ENCODE measurements at places on chromosomes 2 and 18.

DNA sequence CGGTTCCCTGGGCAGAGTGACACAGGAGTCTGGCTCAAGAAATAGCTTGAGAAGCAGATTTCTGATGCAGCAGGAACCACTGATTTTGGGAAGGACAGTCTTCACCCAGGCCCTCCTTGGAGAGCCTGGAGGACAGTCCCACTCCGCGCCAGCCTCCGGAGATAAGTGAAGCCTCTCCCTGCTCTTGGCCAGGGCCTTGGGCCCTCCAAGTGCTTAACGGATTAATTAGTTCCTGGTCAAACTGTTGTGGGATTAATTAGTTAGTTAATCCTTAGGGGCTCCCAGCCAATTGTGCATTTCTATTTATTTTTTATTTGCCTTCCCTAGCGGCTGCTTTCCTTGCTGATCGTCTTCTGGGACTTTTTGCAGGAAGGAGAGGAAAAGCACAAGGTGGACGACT, 19.6 kb downstream of the CPLX4 start:
- DNase-seq = no peak

DNA sequence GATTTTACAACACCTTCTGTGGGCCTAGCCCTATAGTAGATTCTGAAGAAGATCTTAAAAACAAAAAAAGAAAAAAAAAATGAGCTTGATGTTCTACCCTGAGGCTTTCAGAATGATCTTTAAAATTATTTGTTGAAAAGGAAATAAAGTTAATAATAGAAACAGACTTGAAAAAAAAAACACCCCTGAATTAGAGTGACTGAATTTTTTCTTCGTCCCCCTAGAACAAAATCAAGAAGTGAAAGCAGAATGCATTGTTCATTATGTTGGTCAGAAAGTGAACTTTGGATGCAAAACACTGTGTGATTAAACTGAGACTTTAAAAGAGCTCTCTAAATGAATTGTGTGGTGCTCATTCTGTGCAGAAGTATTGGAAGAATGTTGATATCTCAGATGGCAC, 1384.4 kb upstream of the PIK3C3 start:
- no peak for DNase-seq

GRCh38 chr2:31335921-31336585, 78.5 kb downstream of the XDH start:
- DNase-seq = no peak

- no peak for DNase-seq
Measured at GRCh38 chr18:48813321-48813720, 137.4 kb downstream of the SMAD7 start.

DNA sequence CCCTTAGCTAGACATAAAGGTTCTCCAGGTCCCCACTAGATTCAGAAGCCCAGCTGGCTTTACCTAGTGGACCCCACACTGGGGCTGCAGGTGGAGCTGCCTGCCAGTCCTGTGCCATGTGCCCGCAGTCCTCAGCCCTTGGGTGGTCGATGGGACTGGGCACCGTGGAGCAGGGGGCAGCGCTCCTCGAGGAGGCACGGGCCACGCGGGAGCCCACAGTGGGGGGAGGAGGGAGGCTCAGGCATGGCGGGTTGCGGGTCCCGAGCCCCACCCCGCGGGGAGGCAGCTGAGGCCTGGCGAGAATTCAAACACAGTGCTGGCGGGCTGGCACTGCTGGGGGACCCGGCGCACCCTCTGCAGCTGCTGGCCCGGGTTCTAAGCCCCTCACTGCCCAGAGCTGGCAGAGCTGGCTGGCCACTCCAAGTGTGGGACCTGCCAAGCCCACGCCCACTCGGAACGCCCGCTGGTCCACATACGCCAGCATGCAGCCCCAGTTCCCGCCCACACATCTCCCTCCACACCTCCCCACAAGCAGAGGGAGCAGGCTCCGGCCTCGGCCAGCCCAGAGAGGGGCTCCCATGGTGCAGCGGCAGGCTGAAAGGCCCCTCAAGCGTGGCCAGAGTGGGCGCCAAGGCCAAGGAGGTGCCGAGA, 119.7 kb upstream of the NRXN1 start:
- DNase-seq = no peak

DNA sequence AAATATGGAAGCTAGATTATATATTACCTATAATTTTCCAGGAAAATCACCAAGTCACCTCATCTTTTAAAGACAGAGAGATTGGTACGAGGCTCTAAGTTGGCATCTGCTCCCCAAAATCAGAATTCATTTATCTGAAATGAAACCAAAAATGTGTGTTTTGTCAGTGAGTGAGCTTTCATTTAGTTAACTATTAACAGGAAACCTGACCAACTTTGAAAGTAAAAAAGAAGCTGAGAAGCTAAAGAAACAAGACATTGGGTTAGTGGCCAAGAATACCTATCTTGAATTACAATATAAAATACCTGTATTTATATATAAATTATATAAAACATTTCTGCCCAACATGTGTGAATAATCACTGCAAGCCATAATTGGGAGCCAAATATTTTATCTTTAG, 1.9 kb downstream of the MPPE1 start:
- DNase-seq = no peak

DNA sequence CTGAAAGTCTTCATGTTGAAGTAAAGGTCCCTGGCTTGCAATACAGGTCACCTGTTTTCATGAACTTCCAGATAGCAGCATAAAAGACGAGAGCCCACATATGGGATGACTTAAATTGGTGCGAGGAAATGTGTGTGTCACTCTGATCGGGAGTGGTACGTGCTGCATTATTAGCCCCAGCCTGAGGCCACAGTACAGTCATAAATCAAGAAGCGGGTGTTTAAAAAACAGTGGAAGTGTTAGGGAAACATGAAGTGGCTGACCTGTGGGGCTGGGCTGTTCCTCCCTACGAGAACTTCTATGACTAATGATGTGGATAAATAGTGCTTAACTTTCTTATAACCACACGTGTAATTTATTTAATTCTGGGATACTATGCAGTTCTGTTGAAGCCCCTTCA, 24.4 kb downstream of the RDH14 start:
- no peak for DNase-seq

- DNase-seq = no peak
Measured at GRCh38 chr2:131425231-131425941, 50.5 kb upstream of the TUBA3D start.

GRCh38 chr18:59516356-59517155, 157.5 kb upstream of the LMAN1 start:
- no peak for DNase-seq

GRCh38 chr18:35139517-35139916, 98.3 kb downstream of the MAPRE2 start:
- DNase-seq = no peak

GRCh38 chr2:1515986-1516797, 102.9 kb downstream of the TPO start:
- DNase-seq = no peak

GRCh38 chr2:212495046-212495445, 43.6 kb downstream of the ERBB4 start:
- no peak for DNase-seq

GRCh38 chr18:67475673-67476072, 40.8 kb downstream of the DSEL start:
- no peak for DNase-seq

GRCh38 chr2:106561356-106561755, 74.2 kb downstream of the CD8B2 start:
- no peak for DNase-seq

DNA sequence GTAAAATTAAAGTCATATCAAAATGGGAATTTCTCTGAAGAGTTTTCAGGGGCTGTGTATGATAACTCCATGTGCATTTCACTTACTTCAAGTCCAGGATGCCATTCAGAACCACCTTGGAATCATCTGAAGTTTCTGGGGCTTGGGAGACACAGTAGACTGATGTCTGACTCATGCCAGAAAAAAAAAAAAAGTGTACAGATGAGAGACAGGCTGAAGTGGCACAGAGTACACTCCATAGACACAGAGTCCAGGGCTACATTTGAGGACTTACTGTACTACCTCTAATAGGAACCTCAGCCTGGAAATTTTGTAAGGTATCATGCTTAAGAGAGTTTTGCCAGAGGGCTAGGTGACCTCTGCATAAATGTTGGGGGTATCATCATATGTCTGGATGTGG, 92.0 kb downstream of the SS18 start:
- DNase-seq = no peak

GRCh38 chr2:168992591-168993349, 38.4 kb downstream of the ABCB11 start:
- DNase-seq = no peak

GRCh38 chr2:9967053-9967775, 15.7 kb downstream of the GRHL1 start:
- DNase-seq = no peak

GRCh38 chr2:121670181-121670580, 20.9 kb upstream of the CLASP1 start:
- no peak for DNase-seq

DNA sequence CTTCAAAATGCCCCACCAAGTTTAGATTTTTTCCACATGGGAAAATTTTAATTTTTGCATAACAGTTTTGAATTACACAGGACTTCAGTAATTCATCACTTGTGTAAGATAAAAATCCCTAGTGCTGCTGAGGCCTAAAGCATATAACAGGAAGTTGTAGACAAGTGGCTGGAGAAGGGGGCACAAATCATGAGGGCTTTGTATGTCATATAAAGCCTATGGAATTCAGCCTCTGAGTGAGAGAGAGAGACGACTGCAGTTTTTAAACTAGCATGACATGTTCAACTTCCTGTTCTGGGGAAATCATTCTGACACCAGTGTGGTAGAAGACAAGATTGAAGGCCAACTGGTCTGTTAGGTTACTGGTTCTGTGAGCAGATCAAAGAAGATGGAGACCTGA, 187.3 kb upstream of the CHST9 start:
- DNase-seq = no peak

DNA sequence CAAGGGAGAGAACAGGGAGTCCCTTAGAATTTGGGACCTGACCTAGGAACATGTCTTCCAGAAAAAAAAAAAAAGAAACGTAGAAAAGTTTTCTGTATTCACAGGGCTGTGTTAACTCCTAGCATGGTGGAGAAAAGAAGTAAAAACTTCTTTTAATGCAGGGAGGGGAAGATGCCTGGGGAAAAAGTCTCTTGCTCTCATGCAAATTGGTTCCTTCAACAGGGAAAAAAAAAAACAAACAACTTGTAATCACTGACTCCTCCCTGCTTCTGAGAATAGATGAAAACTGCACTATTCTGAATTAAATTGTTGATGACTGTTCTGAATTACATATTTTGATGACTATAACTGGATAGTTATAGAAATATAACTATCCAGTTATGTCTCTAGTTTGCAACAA, 933.2 kb downstream of the TRIB2 start:
- no peak for DNase-seq

GRCh38 chr2:197883354-197884032, 79.1 kb downstream of the PLCL1 start:
- DNase-seq = no peak

DNA sequence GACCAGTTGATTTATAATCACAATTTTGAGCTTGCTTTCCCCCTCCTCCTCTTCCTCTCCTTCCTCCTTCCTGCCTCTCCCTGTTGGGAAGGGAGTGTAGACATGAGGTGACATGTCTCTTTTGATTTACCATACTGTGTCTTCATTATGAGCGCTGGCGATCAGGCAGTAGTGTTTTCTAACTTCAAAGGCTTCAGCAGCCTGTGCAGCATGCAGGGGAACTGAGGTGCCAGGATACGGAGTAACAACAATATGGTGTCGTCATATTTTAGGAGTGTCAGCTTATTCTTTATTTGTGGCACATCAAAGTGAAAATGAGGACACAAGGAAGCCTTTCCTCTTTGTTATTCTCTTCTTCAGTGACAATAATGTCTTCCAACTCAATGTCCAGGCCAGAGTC, 864.2 kb downstream of the SLC4A3 start:
- DNase-seq = no peak

- DNase-seq = no peak
Measured at GRCh38 chr2:158204741-158205165, 103.1 kb downstream of the UPP2 start.

GRCh38 chr18:76691800-76692199, 130.6 kb upstream of the ZNF236 start:
- DNase-seq = no peak

DNA sequence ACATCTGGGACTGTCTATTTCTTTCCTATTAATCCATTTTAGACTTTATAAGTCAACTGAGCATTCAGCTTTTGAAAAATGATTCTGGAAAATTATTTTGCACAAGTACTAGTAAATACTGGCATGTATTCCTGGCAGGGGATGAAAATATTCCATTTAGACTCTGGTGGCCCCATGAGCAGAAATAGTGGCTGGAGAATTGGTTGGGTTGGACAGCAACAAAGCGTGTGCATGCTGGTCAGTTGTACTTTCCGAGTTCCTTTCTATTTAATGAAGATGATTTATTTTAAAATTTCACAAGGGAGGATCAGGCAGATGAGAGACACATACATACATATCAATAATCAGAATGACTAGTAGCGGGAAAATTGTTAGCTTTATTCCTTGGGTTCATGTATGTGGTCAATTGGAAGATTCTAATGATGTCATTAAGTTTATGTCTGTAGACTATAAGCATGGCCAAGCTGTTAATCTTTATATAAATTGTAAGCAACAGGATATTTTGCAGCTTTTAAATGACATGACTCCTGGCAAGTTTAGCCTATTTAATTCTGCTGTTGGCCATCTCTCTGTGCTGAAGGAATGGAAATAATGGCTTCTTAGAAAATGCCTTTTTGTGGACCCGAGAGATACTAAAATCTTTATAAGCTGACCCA, 541.6 kb downstream of the SLC4A3 start:
- DNase-seq = no peak

GRCh38 chr18:57743008-57743407, 60.1 kb downstream of the ATP8B1 start:
- no peak for DNase-seq

DNA sequence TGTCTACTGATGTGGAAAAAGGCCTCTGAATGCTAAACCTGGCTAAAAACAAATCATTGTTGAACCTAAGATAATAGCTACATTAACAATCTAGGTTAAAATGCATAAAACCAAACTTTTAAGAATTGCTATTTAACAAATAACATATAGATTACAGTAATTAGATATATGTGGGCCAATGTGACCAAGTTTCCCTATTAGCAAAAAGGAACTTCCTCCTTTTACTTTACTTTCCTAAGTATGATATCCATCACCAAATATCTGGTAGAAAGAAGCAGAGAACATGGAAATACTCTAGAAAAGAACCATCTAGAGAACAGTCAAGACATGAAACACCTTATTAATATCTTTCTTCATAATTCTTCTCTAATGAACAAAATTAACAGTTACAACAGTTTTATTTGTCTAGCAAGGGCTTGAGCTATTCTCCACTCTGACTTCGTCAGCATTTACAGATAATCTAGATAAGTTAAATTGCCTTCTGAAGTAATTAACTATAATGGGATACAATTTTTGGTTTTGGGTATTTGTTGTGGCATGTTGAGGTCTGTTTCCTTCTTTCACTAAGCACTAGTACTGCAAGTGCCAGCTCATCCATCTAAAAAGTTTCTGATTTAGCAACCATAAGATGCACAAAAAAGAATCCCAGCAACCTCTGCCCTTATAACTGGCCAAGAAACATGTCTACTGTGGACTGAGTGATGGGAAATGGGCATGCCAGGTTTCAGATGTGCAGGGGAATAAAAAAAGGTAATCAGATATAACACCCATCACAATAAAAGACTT, 53.3 kb downstream of the MEMO1 start:
- DNase-seq = no peak

All from activated CD4-positive, alpha-beta T cell treated with anti-CD3 and anti-CD28 coated beads for 24 hours (primary cell).